ENCODE measurements at places on chromosomes 1 and 21. TPM values are rescaled to one million over a fixed set of nuclear protein-coding genes. Genes with fewer than 3 reads are reported as not detected.
A peak's percentile ranks its signal among the peaks of the same experiment; 100 is the strongest.

GRCh38 chr1:160579216-160579701 is at the start of gene CD84:
TSS of gene CD84 (minus strand) at chr1:160579496. CDS start at chr1:160579437, 59 bp downstream.
- DNase-seq = no peak

The DYNLT5 gene
- 4.5 TPM for total RNA-seq

DNA sequence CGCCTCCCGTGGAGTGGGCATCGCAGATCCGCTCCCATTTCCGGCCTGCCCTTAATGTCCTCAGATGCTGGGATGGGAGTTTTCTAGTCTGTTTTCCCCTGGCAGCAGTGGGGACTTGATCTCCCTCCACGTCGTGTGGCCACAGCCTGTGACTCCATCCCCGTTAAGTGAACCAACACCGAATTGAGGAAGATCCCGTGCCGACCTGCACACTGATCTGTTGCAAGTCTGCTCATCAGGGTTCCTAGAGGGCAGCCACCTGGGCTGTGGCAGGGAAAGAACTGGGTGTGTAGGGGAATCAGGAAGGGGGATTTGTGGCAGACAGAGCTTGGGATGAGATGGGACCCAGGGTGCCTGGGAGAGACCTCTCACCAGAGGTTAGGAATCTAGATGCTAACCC is 23.3 kb upstream of the CDK18 start:
- no peak for DNase-seq

GRCh38 chr1:222196288-222196687 is 351.6 kb downstream of the HHIPL2 start:
- no peak for DNase-seq

DNA sequence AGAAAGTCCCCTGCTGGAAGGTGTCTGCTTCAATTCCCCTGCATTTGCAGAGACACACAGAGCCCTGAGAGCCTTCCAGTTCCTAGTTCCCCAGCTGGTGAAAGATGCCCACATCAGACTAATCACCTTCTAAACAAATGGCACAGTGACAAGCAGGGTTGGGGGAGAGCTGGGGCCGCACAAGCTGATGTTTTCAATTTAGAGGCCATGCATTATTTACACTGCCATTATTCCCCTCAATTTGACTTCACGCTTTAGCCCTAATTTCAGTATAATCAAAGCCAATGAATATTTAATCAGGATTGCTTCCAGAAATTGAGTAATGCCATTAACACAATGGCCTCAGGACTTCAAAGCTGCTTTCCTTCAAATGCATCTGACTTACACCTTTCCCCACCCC is 81.5 kb downstream of the BEND5 start:
- no peak for DNase-seq

The AIRE gene
- total RNA-seq = 0.30 TPM

GRCh38 chr1:109573785-109574184 is 25.4 kb downstream of the GNAI3 start:
- no peak for DNase-seq

DNA sequence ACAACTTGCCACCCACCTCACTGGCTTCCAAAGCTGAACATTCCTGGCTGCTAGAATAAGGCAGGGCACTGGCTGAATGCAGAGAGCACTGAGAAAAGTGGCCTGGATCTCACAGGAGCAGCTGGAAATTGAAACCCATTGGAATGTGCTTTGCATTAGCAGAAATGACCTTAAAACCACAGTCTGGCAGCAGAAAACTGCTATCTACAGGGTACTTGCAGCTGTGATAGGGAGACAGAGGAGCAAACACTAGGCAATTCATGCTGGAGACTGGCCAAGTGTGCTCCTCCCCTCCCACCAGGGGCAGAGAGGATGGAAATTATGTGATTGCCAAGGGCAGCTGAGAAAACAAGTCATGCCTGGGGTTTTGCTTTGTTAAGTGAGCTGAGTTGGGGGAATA is 47.2 kb downstream of the HSD3B1 start:
- peak; percentile 58 for DNase-seq

DNA sequence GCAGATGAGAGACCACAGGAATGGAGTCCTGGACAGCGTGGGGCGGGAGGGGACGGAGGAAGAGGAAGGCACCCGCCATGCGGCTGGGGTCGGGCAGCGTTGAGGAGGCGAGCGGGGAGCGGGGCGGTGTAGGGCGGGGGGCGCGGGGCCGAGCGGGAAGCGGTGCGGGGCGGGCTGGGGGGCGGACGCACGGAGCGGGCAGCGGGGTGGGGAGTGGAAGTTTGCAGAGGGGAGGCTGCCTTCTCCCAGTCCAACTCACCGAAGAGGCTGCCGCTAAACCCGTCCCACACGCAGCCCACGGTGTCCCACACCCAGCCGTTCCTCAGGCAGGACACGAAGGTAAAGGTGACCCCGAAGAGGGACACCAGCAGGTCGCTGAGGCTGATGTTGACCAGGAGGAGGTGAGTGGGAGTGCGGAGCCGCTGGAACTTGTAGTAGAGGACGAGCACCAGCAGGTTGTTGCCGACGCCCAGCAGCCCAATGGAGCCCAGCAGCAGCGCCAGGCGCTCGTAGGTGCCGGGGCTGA is 483 bp downstream of the CHML start:
- peak; percentile 13 for DNase-seq

DNA sequence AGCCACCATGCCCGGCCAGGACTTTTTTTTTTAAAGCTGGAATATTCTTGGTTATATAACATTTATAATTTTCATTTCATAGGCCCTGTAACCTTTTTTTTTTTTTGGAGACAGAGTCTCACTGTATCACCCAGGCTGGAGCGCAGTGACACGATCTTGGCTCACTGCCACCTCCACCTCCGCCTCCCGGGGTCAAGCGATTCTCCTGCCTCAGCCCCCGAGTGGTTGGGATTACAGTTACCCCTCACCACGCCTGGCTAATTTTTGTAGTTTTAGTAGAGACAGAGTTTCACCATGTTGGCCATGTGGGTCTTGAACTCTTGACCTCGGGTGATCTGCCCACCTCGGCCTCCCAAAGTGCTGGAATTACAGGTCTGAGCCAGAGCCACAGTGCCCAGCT is 12.6 kb downstream of the ZYG11B start:
- DNase-seq = no peak

- no peak for DNase-seq
These were observed 55.4 kb downstream of the CAMK2N1 start for GRCh38 chr1:20430355-20431175.

The HPCA gene
- not detected for total RNA-seq

DNA sequence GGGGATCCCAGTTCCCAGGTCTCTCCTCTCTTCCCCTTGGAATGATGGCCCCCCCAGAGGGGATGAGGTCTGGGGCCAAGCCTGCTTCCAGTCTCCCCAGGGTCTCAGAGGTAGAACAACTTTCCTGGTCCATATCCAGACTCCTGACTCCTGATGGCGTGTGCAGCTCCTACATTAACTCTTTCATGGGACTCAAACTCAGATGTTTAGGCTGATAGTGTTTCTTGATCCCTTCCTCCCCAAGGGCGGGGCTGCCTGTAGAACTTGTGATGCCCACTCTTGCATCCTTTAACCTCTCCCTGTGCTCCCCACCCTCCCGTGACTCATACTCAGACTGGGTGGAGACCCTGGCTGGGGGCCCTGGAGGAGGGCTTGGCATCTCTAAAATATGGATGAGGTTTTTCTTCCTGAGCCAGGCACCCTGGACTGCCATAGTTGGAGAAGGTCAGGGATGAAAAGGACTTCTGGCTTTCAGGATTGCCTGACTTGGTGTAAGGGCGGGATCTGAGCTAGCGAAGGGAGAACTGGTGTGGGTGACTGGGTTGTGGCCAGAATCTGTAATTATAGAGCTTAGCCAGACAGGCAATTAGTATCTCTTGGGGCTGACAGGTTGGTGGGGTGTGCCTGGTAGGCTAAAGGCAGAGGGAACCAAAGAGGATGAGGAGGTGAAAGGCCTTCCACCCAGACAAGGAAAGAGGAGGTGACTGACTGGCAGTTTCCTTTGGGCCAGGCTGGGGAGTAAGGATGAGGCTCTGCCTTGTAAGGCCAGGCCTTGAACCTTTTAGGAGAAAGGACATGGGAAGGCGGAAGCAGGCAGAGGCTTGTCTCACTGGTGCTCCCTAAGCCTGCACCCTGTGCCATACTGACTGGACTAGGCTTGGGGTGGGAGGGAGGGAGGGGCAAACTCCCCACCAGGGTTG is 1.5 kb downstream of the ATP8B2 start:
- DNase-seq = peak; percentile 43

GRCh38 chr1:184412472-184412871 is 25.6 kb downstream of the C1orf21 start:
- no peak for DNase-seq

- peak; percentile 25 for DNase-seq
These were observed 431 bp downstream of the EEIG2 start for GRCh38 chr1:108560189-108560873.

The CD84 gene
- 3.8 TPM for total RNA-seq

The CSTB gene
- 21.0 TPM for total RNA-seq

DNA sequence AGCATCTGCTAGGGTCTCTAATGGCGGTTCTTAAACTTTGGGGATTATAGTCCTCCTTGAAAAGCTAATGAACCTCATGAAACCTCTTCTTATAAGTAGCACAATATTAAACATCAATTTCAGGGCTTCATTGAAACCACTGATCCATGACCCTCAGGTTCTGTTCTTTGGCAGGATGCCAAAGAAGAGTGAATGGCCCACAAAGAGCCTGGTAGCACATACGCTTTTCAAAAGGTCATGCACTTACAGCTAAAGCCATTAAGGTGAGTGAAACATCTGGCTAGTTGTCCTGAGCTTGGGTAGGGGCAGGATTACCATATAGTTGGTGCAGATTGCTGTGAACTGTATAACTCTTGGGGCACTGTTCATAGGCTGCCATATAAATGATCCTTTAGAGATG is 42.3 kb downstream of the MDM4 start:
- DNase-seq = no peak

- no peak for DNase-seq
These were observed at the start of gene LAMB3 for GRCh38 chr1:209652121-209652735. TSS of gene LAMB3 (minus strand) at chr1:209652425. CDS start at chr1:209650944, 1,481 bp downstream.

GRCh38 chr1:66266350-66266749 is 267.6 kb upstream of the SGIP1 start:
- DNase-seq = no peak

The FUBP1 gene
- total RNA-seq = 180 TPM

The OR2L2 gene
- total RNA-seq = not detected

DNA sequence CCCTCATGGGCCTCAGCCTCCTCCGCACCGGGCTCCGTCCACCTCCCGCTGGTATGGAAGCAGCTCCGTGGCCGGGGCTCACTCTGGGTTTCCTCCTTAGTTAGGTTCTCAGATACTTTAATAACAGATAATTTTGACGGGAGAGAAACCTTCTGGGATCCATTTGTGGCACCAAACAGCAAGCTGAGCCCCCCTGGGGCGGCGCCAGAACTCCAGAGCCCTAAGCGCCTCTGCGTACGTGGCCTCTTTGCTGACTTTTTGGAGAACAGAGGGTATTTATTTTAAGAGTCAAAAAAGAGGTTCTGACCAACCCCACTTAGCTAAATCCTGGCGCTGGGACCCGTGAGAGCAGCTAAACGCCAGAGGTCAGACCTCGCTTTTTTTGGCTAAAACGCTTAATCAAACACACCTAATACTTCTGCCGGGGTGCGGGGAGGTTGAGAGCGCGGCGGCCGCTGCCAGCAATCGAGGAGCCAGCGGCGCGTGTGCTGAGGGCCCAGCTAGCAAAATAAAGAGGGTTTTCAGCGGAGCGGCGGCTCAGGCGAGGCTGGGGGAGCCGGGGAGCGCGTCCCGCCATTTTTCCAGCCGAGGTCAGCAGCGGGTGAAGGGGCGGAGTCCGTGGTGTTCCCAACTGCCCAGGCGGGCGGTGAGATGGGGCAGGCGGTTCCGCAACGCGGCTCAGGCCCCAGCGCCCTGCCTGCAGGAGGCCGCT is 171.7 kb downstream of the PRDM16 start:
- DNase-seq = no peak

The UBASH3A gene
- total RNA-seq = 0.20 TPM

DNA sequence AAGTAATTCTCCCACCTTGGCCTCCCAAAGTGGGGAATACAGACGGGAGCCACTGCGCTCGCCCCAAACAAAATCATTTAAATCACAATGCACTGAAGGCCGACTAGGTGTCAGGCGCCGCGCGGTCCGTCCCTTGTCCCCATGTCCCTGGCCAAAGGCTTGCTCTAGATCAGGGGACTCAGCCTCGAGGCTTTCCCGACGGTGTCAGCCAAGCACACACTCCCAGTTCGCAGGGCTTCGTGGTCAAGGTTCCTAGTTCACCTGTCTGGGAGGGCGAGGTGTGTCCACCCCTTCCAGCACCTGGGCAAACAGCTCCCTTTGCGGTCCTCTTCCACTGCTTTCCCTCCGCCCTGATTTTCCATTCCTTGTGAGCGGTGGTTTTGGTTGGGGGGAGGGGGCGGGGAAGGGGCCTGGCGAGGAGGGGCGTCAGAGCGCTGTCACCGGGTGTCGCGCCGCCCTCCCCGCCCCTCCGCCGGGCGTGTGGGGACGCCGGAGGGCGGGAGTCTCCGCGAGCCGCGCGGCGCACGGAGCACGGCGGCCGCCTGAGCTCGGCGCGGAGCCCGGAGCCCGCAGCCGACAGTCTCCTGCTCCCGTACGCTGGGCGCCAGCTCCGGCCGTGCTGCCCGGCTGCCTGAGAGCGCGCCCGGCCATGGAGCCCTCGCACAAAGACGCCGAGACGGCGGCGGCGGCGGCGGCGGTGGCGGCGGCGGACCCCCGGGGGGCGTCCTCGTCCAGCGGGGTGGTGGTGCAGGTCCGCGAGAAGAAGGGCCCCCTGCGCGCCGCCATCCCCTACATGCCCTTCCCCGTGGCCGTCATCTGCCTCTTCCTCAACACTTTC is at the start of gene STUM:
TSS of gene STUM (plus strand) at position 509 of the 838 bp plus-strand sequence. CDS start at position 650, 141 bp downstream.
- DNase-seq = peak; percentile 35

The ZYG11A gene
- 0.30 TPM for total RNA-seq

DNA sequence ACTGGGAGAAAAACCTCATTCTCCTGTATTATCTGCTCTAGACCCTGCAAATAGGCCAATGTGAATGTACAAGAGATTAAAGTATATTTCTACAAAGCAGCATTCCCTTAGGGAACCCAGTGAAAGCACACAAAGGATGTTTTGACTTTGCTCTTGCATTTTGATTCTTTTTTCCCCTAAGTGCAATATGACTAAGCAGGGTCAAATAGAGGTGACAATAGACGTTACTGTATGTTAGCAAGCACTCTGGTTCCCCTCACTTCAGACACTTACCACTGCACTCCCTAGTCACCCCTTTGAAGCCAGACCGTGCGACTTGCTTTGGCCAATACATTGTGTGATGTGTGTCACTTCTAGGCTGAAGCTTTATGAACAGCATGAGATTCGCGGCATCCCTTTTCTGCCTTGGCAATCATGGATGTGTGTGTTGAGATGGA is 209.7 kb downstream of the RHOU start:
- peak; percentile 20 for DNase-seq

DNA sequence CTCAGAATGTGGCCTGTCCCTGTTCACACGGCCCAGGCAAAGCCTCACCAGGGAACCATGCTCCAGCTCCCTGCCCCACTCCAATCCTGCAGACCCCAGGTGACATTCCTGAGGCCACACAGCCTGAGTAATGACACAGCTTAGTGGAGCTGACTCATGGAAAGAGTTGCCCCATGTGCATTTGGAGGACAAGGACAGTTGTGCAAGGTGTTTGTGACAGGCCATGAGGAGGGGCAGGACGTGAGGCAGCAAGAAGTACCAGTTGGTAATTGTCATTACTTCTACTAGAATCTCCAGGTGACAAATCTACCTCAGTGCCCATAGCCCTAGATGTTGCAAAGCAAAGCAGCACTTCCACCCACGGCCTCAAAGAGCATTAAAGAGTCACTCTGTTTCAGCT is 15.2 kb downstream of the PRR9 start:
- no peak for DNase-seq

- DNase-seq = no peak
These were observed 164.4 kb downstream of the GIPC2 start for GRCh38 chr1:78210175-78210574.

GRCh38 chr21:44485254-44485793 is 30.0 kb downstream of the LRRC3 start:
- DNase-seq = no peak
